ENCODE measurements at places on chromosomes 2 and 18.

- no peak for DNase-seq
Observed at GRCh38 chr2:204021290-204022081, 84.9 kb downstream of the ICOS start.

DNA sequence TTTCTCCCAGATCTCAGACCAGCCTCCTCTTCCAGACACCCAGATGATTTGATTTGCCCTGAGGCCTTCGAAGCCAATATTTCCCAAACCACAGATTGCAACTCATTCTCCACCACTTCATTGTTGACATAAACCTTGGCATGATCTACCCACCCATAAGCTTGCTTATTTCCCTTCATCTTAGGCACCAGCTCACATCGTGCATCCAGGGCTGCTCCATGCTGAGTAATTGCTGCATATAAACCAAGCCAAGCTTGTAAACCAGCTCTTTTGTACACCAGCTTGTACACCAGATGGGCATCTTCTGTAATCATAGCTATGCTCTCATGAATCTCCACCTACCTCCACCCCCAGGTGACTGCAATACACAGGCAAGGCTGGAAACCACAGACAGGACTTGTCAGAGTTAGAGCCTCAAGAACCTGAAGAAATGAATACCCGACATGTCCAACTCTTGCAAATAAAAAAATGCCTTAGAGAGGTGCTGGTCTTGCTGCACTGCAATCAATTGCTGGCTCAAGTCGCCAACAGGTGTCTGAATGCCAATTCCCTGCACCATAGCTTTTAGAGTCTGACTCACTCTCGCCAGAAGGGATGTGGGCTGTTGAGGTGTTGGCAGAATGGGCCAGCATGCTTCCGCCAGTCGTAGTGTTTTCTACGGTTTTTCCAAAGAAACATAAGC is 31.5 kb downstream of the TRABD2A start:
- DNase-seq: no peak

- DNase-seq: no peak
Observed at GRCh38 chr2:238906936-238907716, 59.2 kb downstream of the TWIST2 start.

GRCh38 chr2:143503280-143503679 is 374.1 kb downstream of the ARHGAP15 start:
- no peak for DNase-seq

DNA sequence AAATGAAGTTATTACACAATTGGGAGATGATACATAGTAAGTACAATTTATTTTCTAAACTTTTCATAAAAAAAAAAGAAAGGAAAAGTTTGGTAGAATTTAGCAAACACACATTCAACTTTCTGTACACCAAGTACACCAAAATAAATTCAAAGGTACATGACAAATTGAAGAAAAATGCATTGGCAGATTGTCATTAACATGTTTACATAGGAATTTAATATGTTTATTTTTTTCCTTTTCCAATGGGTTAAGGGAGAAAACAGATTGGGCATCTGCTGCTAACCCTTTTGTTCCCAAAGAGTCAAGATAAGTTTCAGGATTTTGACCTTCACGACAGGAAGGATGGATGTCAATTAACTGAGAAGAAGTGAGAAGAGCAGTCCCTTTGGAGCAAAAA is 620.4 kb downstream of the XIRP2 start:
- DNase-seq: no peak

DNA sequence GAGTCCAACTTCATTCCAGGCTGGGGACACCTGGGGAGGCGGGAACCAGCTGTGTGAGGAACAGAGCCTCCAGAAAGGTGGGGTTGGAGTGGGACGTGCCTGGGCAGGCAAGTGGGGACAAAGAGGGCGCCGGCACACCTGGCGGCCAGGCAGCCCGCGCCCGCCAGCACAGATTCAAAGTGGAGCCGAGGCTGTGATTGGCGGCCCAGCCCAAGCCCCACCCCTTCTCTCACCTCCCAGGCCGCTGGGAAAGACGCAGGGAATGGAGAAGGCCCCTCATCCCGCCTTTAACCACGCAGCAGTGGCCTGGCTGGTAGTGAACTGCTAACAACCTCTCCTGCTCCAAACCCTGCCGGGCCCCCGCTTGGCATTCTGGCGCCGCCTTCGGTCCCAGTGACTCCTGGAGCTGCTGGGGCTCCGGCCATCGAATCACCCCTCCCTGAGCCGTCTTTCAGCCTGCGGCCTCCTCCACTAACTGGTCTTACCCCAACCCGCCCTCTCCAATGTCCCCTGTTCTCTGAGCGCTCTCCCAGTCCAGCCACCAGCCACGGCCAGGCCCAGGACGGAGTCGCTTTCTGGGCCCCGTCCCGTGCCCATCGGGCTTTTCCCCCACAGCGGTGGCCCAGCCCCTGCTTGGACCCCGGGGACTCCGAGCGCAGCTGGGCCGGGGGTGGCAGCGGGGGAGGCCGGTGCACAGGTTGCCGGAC is 27.9 kb upstream of the PTMA start:
- DNase-seq: no peak

DNA sequence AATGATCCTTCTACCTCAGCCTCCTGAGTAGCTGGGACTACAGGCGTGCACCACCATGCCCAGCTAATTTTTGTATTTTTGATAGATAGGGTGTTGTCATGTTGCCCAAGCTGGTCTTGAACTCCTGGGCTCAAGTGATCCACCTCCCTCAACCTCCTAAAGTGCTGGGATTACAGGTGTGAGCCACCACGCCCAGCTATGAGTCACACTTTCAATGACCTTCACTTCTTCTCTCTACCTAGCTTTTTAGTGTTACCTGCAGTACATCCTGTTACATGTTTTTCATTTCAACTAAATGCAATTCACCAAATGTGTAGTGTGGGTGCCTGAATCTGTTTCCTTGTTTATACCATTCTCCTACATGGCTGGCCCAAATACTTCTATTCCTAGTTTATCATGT is 64.0 kb downstream of the SLC39A10 start:
- DNase-seq: no peak

GRCh38 chr2:8882094-8882493 is 44.7 kb upstream of the KIDINS220 start:
- DNase-seq: no peak

- no peak for DNase-seq
Observed at GRCh38 chr2:145677371-145677770, 1157.5 kb upstream of the ZEB2 start.

- no peak for DNase-seq
Observed at GRCh38 chr2:47833516-47833968, 50.6 kb downstream of the MSH6 start.

- DNase-seq: no peak
Observed at GRCh38 chr2:226447338-226448300, 352.0 kb downstream of the IRS1 start.

GRCh38 chr2:191209340-191209739 is 35.9 kb upstream of the MYO1B start:
- no peak for DNase-seq

DNA sequence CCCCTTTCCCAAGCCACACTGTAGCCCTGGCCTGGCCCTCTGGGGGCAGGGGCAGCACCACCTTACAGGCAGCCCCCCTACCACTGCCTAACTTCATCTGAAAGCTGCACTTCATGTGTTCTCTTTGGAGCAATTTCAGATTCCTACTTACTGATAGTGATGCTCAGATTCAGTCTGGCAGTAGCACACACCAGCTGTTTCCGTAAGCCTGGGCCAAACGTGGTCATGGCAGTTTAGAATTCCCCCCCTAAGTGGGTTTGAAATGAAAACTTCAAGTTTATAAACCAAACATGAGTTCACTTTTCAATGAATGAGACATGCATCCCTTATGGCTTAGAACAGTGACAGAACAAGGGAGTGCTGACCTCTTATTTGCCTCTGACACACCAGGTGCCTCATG is 29.4 kb downstream of the GDF7 start:
- no peak for DNase-seq

DNA sequence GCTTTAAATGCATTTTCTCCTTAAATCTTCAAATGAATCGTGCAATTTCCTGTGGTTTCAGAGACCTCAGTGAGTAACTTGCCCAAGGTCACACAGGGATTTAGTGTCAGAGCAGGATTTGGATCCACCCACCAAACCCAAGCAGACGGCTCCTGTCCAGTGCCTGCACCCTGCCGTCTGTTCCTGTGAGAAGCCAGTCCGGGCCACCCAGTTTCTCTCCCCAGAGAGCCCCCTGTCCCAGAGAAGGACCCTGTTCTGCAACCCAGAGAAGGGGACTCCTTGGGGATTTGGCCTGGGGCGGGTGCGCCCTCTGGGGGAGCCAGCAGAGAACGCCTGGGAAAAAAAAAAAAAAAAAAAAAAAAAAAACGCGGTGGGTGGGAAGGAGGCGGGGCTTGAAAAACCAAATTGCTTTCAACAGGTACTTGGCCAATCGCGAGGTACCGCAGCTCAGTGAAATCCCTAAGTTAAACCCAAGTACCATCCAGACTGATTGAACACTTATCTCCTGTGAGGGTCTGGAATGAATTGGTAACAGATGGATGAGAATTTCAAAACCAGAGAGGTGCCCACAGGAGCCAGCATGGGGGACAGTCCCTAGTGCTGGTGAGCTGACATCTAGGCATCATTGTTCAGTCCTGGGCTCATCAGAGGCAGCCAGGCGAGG is 30.9 kb upstream of the REEP1 start:
- DNase-seq: no peak
